Skin of body (tissue), 3 donors: ENCODE measurements at places on chromosomes 3 and 15.

DNA sequence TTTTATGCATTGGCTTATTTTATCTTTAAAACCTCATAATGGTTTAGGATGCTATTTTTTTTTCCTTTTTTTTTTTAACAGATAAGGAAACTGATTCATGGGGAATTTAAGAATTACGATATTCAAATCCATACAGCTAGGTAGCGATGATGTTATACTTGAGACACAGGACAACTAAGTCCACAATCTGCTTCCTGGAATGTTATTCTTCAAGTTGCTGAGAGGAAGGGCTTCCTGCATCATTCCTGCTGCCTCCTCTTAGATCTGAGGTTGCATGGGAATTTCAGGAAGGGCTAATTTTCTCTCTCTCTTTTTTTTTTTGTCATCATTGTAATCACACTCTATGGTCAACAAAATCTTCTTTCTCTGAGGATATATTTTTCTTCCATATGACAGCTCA is 595.5 kb downstream of the GRM7 start:
- DNase-seq, result no peak

DNA sequence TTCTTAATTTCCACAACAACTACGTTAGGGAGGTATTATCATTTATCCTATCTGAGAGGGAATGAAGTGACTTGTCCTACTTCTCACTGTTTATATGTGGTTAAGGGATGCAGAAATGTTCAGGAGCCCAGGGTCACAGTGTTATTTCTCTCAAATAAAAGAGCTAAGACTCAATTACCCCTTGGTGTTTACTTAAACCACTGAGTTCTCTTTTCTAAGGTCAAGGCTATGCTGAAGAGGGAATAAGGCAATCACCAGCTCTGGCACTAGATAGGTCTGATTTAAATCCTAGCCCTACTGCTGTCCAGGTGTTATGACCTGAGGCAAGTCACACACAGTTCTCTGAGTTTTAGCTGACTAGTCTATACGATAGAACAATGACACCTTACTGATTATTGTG is 35.7 kb upstream of the BCL6 start:
- DNase-seq, result no peak

- no peak for DNase-seq
Observed at GRCh38 chr3:111785034-111785433, 74.0 kb upstream of the PHLDB2 start.

DNA sequence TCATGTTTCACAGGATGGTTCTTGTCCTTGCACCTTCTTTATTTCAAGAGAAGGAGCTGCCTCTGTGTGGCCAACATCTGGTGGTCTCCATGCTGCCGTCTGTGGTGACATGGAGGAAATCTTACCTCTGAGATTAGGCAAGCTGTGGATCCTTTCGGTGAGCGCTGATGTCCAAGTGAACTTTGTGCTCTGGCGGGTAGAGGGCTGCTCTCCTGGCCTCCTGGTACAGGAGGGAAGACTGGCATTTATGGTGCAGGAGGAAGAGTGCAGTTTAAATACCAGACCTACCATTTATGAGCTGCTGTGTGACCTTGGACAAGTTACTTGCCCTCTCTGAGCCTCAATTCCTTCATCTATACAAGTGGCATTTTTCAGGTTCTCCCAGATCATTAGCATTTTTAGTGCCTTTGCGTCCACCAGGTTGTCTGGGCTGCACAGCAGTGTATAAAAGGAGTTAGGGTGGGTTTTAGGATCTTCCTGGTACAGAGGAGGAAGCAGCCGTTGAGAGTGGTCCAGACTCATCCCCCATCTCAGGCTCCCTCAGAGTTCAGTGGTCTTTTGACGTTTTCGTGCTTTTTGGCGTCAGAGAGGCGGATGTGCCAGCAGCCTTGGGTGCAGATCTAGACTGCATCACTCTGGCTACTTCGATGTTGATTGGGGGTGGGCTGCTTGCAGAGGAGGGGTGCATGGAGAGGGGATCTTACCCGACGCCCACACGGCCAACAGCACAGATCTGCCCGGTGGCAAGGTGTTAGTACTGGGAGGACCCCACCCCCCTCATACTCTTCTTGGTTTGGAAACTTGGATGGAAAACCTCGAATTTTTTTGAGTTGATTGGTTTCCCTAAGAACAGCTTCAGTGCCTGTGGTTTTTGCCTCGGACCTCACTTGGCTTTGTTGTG is 162.2 kb downstream of the ITPR1 start:
- DNase-seq, result peak; percentile 5

DNA sequence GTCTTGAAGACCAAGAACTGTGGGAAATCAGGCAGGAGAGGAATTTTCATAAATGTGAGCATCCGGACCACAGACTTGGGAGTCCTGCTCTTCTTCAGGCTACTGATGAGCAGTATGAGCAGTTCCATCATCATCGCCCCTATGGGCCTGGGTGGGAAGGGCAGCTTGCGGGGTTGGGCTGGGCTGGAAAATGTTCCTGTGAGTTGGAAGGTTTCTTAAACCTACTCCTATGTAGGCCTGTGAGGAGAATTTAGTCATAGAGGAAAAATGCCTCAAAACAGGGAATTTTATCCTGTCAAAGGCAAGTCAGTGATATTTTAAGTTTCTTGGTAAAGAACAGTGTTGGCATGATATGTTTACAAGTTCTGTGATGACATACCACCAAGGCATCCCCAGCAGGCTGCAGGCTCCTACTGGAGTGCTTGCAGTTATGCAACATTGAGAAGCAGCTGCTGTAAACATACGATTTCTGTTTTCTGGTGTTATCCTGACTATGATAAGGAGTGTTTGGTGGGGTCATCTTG is 10.3 kb downstream of the MASP1 start:
- DNase-seq, result no peak

DNA sequence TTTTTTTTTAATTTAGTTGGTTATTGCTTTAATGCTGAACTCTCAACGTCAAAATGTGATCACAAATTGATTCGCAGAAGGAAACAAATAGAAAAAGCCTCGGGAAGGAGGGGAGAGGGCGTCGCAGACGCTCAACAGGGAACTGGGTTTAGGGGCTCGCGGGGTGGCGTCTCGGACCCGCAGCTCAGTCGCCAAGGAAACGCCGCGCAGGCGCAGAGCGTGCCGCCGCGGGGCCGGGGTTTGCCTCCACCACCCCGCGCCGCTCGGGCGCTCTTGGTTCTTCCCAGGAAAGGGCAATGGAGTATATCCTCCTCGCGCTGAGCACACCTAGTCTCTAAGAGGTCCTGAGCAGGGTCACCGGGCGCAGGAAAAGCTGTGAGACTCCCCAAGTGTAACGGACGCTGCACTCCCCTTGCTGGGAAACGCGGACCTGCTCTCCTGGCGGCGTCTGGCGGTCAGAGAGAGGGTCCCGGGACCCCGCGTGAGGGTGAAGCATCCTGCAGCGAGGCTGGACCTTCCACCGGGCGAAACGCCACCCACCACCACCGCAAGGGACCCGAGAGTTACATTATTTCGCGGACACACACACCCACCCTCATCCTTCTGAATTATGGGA is 753 bp downstream of the PLCH1 start:
- DNase-seq, result no peak

GRCh38 chr15:63203451-63204090 is 14.2 kb downstream of the RAB8B start:
- DNase-seq, result no peak

DNA sequence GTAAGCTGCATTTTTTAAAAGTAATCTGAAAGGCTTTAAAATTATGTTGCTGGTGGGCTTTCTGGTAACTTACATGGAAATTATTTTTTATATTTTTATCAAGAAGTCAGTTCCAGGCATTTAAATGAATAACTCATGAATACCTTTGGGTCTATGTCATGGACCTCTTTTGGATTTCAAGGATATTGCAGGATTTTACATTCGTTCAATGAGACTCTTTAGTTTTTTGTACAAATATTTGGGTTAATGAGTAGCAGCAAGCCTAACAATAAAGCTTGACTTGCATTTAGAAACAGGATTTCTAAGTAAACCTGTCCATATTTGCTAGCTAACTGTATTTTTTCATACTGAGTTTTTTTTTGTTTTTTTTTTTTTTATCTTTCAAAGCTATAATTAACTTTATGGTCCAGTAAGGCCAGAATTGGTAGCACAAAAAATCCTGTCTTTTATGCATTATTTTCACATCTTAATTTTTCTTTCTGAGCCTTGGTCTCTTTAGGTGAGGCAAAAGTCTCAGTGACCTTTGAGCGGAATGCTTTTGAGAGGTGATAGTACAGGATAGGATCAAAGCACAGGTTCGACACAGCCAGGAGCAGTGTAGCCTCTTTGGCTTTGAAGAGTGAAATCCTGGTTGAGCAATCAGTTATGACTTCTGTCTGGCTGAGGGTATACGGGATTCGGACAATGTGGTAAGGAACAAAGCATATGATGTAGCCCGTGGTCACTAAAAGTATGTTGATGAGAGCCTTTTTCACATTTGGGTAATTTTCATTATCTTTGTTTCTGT is 4.8 kb downstream of the GPR171 start:
- no peak for DNase-seq

- no peak for DNase-seq
Observed at GRCh38 chr3:112845772-112846171, 892 bp downstream of the CD200R1L start.

DNA sequence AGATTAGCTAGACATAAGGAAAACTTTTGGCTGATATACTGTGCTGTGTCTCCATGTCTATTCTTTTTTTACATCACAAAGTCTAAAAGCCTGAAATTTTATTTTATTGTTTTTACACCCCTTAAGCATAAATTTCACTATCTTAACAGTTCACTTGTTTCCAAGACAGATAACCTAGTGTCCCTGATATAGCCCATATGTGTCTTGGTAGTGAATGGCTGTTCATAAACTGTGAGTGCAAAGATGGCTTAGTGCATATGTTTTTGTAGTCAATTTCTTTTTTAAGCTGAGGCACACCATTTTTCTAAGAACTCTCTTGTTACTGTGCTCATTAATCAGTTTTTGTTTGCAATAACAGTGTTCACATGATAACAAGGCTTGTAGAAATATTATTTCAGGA is 381.1 kb downstream of the OXSM start:
- DNase-seq, result no peak

DNA sequence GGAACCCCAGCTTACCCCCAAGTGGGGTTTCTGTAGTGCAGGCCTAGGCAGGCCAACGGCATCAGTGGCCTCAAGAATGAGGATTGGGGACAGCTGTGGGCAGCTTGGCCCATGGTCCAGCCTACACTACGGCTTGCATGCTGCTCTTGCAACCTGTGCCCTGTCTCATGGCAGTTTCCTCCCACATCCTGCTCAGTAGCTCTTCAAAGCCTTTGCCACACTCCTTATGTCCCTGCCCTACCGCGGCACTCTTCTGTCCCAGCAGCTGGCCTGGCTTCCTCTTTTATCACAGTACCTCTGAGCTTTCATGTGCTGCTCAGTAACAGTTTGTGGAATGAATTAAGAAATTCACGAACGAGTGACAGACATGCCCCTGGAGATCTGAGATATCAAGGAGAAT is 431.0 kb downstream of the EPHB1 start:
- DNase-seq, result no peak

DNA sequence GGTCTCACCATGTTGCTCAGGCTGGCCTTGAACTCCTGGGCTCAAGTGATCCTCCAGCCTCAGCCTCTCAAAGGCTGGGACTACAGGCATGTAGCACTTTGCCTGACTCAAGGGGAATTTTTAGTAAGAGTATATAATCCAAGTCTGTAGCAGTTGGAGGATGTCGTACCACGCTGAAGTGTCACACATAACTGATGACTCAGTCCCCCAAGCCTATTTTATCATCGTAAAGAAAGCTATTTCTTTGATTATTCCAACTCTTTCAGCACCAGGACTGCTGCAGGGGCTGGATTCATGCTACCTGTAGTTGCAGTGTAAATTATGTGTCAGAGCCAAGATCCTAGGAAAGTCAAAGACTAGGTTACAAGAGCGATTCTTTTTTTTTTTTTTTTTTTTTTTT is 1.4 kb upstream of the PRKCI start:
- no peak for DNase-seq

DNA sequence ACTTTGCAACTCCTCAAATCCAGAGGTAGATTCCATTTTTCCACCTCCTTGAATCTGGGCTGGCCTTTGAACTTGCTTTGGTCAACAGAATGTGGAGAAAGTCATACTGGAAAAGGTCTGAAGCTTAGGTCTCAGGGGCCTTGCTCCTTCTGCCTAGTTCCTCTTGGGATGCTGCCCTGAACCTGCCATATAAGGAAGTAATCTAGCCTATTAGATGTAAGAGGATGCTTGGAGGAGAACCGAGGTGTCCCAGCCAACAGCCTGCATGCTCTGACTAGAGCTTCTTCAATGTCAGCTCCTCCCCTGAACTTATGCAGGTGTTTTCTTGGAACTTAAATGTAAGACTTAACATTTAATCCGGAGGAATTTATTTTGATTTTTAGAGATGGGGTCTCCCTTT is 2.0 kb upstream of the TMED3 start:
- no peak for DNase-seq

DNA sequence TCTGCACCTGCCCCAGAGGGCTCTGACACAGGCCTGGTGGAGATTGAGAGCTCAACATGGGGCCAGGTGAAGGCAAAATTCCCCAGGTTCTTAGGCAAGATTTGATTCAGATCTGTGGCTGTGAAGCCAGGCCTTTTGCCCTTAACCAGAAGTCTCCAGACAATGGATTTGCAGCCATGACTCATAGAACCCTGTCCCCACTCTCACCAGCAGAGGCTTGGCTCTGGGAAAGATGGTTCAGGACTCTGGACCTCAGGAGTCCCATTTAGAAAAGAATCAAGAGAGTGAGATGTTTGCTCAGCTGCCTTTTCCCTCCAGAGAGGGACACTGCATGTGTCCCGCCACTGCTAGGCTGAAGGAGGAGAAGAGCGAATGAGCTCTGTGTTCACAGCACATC is 361.4 kb upstream of the ICE2 start:
- no peak for DNase-seq

- DNase-seq, result peak; percentile 13
Observed at GRCh38 chr15:88403351-88403791, 63.8 kb downstream of the MRPL46 start.

DNA sequence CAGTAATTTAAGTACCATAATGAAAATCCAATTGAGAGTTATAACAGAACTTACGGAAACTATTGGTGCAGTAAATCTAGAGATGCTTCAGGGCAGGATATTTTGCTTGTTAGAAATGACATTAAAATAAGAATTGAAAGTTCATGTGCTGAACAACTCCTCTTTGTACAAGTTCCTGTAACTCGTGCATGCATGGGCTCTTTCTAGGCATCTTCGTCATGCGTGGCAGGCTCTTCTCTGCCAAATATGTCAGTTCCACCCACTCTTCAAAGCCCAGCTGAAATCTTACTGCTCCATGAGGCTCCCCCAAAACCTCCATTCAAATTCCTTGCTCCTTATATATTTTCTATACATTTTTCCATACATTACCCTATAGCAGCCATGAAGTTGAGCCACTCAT is 48.7 kb downstream of the FBN1 start:
- DNase-seq, result peak; percentile 76

GRCh38 chr15:71496336-71496955 is 313.9 kb upstream of the NR2E3 start:
- no peak for DNase-seq

DNA sequence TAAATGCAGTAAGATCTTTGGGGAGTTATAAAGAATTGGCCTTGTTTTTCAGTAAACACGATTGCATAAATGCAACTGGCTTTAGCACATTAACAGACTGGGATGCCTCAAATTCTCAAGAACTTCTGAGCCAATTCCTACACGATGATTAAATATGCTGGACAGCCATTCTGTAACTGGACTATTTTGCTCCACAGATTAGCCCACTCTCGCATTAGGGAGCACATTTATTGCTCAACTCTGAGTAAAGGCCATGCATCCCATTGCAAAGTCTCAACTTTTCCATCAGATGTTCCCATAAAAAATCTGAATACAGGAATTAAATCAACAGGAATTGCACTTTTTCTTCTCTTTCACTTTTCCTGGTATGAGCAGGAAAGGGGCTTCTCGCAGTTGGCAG is 66.7 kb upstream of the PRICKLE2 start:
- peak; percentile 78 for DNase-seq
